Endothelial cell of umbilical vein (primary cell): ENCODE measurements at places on chromosomes 6 and 20. TPM values are rescaled to one million over a fixed set of nuclear protein-coding genes. Genes with fewer than 3 reads are reported as not detected.

GRCh38 chr6:128493877-128494276 is 26.5 kb downstream of the PTPRK start:
- no peaks in the 10 kb centered on the region for H3K27me3 ChIP-seq
- peaks cover 29% of the 10 kb centered on the region for H3K4me1 ChIP-seq
- DNase-seq, result no peak
- no peak overlapping the region for H3K27ac ChIP-seq
- H3K36me3 ChIP-seq, result no peaks in the 10 kb centered on the region
- no peak overlapping the region for H3K4me3 ChIP-seq

DNA sequence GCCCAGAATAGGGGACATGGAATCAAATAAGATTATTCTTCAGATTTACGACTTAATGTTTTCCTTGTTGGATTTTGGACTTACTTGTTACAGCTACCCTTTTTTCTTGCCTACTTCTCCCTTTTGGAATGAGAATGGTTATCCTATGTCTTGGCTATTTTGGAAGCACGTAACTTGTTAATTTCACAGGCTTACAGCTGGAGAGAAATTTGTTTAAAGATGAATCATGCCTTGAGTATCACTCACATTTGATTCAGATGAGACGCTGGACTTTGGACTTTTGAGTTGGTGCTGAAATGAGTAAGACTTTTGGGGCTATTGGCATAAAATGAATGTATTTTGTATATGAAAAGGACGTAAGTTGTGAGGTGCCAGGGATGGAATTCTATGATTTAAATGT is 83.3 kb downstream of the SMPDL3A start:
- H3K27me3 ChIP-seq, result no peaks in the 10 kb centered on the region
- no peaks in the 10 kb centered on the region for H3K36me3 ChIP-seq
- no peak overlapping the region for H3K4me3 ChIP-seq

GRCh38 chr20:49693435-49694171 is 20.1 kb downstream of the B4GALT5 start:
- no peaks in the 10 kb centered on the region for H3K36me3 ChIP-seq
- peaks cover 53% of the 10 kb centered on the region for H3K4me1 ChIP-seq
- H3K27me3 ChIP-seq, result no peaks in the 10 kb centered on the region
- DNase-seq, result no peak
- H3K4me3 ChIP-seq, result no peak overlapping the region

- no peak overlapping the region for H3K27ac ChIP-seq
- peak; percentile 57 for DNase-seq
- H3K4me3 ChIP-seq, result no peak overlapping the region
- no peaks in the 10 kb centered on the region for H3K27me3 ChIP-seq
- H3K4me1 ChIP-seq, result no peaks in the 10 kb centered on the region
Observed at GRCh38 chr6:83057705-83058321, 7.8 kb downstream of the UBE3D start.

DNA sequence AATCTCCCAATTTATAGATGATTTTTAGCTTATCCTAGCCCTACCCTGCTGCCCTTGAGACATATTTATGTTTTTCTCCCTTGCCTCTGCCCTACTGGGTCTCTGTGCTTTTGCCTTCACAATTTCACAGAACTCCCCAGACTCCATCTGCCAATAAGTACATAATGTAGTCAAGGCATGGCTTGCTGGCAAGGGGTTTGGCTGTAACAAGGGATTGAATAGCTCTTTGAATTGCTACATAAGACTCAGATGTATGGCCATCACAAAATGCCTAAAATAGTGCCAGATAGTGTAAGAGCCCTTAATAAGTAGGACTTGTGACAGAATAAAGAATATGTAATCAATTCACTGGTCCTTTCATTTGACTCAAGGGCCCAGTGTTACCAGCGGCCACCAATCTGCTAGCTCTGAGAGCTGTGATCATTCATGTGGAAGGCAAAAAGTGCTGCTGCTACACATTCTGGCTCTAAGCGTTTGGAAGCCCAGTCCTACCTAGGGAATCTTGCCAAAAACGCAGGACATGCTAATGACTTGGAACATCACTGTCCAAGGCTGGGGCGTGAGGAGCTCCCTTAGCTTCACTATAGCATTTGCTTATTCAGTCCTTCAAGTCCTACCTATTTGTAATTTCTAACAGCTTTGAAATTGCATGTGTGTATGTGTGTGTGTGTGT is 20.5 kb downstream of the CLVS2 start:
- no peak overlapping the region for H3K27ac ChIP-seq
- H3K27me3 ChIP-seq, result no peaks in the 10 kb centered on the region
- no peaks in the 10 kb centered on the region for H3K4me1 ChIP-seq
- H3K4me3 ChIP-seq, result no peak overlapping the region
- H3K36me3 ChIP-seq, result no peaks in the 10 kb centered on the region

GRCh38 chr6:34235307-34236130 is 1.2 kb upstream of the HMGA1 start:
- peaks cover 34% of the 10 kb centered on the region for H3K4me1 ChIP-seq
- no peak overlapping the region for H3K4me3 ChIP-seq
- H3K36me3 ChIP-seq, result peaks cover 5% of the 10 kb centered on the region
- peak; percentile 86 for DNase-seq
- no peaks in the 10 kb centered on the region for H3K27me3 ChIP-seq

DNA sequence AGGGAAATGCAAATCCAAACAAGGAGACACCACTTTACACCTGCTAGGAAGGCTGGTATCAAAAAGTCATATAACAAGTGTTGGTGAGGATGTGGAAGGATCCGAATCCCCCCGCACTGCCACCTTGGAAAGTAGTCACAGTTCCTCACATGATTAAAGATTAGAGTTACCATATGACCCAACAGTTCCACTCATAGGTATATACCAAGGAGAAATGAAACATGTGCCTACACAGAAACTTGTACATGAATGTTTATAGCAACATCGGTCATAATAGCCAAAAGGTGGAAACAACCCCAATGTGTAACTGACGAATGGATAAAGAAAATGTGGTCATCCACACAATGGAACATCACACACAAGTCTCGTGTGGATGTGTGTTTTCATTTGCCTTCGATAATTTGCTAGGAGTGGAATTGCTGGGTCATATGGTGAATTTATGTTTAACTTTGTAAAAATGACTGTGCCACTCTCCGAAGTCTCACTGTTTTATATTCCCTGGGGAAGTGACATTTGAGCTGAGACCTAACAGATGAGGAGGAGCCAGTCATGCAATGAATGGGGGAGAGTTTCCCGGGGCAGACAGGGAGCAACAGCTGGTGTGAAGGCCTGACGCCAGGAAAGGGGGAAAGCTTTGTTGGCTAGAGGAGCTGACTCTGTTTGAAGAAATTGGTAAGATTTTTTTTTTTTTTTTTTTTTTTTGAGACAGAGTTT is 125.9 kb upstream of the MLN start:
- H3K4me3 ChIP-seq, result no peak overlapping the region
- no peak overlapping the region for H3K27ac ChIP-seq
- peaks cover 10% of the 10 kb centered on the region for H3K27me3 ChIP-seq
- H3K36me3 ChIP-seq, result no peaks in the 10 kb centered on the region

- H3K36me3 ChIP-seq, result no peaks in the 10 kb centered on the region
- H3K27me3 ChIP-seq, result no peaks in the 10 kb centered on the region
- DNase-seq, result peak; percentile 58
Observed at GRCh38 chr6:138105880-138106664, 1.1 kb downstream of the PERP start.

DNA sequence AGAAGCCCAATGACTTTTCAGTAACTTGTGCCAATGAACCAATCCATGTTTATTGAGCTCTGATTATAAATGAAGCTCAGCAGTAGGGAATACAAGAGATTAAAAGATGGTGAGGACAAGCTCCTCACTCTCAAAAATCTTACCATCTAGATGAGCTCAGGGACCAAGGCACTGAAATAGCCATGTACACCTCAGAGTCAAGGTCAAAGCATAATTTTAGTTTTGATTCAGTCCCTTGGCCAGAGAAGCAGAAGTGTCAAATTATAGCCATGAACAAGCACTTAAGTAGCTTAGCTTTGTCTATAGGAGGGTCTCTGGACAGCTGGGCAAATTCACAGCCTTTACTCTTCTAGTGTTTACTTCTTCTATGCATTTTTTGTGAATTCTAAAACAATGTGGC is 131.0 kb upstream of the DTNBP1 start:
- H3K4me1 ChIP-seq, result no peaks in the 10 kb centered on the region
- no peak overlapping the region for H3K27ac ChIP-seq
- H3K36me3 ChIP-seq, result no peaks in the 10 kb centered on the region
- no peak for DNase-seq

DNA sequence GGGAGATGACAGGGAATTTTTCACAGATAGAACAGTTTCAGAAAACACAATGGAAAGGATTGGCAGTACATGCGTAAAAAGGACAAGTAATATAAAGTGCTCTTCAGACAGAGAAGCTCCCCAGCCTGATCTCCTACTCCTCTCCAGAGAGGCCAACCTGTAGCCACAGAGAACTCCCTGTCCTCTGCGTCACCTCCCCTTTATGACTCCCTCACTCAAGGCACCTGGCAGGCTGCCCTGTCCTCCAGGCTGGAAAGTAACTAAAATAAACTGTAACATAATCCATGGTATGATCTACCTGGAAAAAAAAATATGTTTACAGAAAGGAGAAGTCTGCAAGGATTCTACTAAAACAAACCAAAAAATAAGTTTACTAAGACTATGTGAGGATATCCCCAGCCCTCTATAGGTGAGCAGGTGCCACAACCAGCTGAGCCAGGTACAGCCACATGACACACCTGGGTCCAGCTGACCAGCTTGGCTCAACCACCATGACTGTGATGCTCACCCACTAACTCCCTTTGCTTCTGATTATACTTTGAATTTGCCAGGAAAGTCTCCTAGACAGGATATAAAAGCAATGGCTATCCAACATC is 29.2 kb downstream of the MBOAT1 start:
- DNase-seq, result no peak
- H3K27ac ChIP-seq, result no peak overlapping the region
- H3K4me3 ChIP-seq, result no peak overlapping the region

- H3K27ac ChIP-seq, result no peak overlapping the region
- no peaks in the 10 kb centered on the region for H3K36me3 ChIP-seq
- no peak overlapping the region for H3K4me3 ChIP-seq
- DNase-seq, result no peak
Observed at GRCh38 chr6:145067430-145067829, 667.9 kb downstream of the EPM2A start.

DNA sequence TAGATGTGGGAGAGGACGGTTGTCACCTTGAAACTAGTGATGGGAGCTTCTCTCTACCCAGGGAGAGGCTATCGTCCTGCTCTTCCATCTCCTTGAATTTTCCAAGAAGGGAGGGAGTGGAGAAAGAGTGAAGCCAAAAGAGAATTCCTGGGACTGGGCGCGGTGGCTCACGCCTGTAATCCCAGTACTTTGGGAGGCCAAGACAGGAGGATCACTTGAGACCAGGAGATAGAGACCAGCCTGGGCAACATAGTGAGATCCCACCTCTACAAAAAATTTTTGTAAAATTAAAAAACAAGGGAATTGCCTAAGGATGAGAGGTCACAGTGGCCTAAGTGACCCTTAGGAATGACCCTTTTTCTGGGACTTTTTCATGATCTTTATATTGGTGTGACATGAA is 8.8 kb downstream of the MYH7B start:
- H3K27ac ChIP-seq, result no peak overlapping the region
- no peaks in the 10 kb centered on the region for H3K36me3 ChIP-seq
- H3K27me3 ChIP-seq, result no peaks in the 10 kb centered on the region
- DNase-seq, result no peak

The AIF1 gene
- polyA plus RNA-seq, result not detected in 2 replicates

The L3MBTL1 gene
- polyA plus RNA-seq, result 4.8 and 5.2 TPM in 2 replicates

The C6orf118 gene
- not detected in 2 replicates for polyA plus RNA-seq

The SHLD1 gene
- polyA plus RNA-seq, result 6.3 and 6.7 TPM in 2 replicates

The GPR6 gene
- not detected in 2 replicates for polyA plus RNA-seq

The SLC22A16 gene
- not detected in 2 replicates for polyA plus RNA-seq

The PAK5 gene
- not detected in 2 replicates for polyA plus RNA-seq

The THBS2 gene
- polyA plus RNA-seq, result 0.08 TPM in 2 replicates
